ENCODE measurements at places on chromosomes 1 and 21.

DNA sequence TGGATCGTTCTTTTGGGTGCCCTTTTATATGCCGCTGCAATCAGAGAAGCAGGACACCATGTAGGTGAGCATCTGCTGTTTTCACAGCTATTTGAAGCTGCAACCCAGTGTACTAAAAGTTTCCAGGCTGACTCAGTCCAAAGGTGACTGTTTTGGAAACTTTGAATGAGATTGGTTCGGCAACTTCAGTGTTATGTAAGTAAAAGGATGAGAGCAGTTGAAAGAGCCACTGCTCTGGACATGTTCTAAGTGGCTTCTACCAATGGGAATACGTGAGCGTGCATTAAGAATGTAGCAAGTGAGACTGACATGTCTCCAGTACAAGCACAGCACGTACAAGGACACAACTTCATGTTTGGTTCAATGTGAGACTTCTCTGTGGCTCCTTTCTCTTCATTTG, 55.6 kb downstream of the DDR2 start:
- no peak for DNase-seq

GRCh38 chr1:22711071-22711470, 432 bp downstream of the EPHB2 start:
- no peak for DNase-seq

GRCh38 chr21:44817914-44818639, at the start of gene SUMO3:
Gene SUMO3, minus strand, starts transcription at chr21:44818062. Its CDS starts 94 bp downstream, at chr21:44817968.
- DNase-seq = peak; percentile 72

DNA sequence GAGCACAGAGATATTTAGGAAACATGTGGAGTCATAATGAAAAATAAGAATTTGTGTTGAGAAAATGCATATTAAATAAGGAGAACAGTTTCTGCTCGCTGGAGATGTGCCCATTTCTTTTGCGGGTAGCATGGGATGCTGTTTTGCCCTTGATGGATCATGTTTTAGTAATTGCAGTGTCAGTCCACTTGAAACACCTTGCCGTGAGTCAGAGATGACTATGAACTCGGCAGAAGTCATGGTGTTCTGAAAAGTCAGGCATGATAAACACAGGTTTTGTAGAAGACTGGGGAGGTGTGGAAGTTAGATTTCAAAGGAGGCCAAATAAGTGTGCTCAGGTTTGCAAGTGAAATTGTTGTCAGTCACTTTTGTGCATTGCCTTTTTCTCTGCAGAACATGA, 315.0 kb upstream of the LRRC7 start:
- DNase-seq = no peak

DNA sequence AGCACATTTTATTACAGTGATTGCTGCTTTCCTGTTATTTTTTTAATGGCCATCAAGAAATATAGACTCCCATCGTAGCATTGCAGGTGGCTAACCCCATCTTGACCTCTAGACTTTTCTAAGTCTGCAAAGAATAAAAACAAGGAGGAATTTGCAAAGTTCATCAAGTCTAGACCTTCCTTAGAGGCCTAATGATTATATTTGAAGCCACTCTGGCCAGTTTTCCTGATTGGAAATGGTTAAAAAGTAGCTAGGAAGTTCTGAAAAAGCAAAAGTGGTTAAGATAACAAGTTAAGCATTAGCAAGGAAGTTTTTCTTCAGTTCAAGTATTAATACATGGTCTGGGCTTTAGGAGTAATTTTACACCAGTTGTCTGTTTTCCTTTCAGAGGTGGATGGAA, 16.7 kb upstream of the KCNJ15 start:
- no peak for DNase-seq

DNA sequence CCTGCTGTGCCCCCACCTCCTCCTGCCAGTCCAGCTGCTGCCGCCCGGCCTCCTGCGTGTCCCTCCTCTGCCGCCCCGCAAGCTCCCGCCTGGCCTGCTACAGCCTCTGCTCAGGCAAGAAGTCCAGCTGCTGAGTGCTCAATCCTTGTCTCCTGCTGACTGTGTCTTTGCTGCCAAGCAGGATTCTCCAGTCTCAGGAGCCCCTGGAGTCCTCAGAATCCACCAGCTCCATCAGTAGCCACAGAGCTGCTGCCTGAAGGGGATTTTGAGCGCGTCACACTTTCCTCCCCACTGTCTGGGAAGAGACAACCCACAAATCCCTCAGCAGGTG, 973 bp downstream of the KRTAP10-11 start:
- DNase-seq = no peak

DNA sequence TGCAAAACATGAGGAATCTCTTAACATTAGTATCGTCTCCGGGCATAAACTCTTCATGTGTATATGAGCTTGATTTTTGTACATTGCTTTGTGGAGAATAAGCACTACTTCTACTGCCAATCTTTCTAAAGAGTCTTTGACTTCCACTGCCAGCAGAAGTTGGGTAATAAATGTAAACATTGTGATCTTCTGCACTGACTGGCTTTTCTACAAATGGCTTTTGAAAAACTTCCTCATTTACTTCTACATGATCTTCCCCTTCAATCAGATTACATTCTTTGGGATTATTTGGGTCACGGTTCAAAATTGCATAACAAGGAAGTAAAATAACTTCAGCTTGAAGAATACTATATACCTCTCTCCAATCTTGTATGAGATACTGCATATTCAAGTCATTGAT, 30.4 kb upstream of the SLC44A5 start:
- DNase-seq = no peak

GRCh38 chr1:54475357-54475881, 69.2 kb upstream of the SSBP3 start:
- DNase-seq = no peak

- no peak for DNase-seq
Measured at GRCh38 chr1:218568962-218569550, 223.9 kb downstream of the TGFB2 start.

DNA sequence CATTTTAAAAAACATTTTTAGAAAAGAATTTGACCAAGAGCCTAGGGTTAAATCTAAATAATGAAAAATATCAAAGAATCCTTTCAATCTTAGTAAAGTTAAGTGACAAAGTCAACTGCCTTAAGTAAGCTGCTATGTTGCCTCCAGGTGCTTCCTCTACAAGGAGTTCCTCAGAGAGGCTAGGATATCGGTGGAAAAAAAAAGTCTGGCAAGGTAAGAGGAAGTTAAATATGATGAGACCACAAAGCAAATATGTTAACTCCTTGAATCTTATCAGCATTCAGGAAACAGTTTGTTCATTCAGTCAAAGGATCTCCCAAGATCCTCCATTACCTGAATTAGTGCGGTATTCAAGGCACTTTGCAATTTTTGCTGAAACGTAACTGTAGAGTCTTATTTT, 563.5 kb downstream of the PTPRC start:
- no peak for DNase-seq

- DNase-seq = no peak
Measured at GRCh38 chr1:227562037-227562436, 1.3 kb upstream of the ZNF678 start.

GRCh38 chr1:217067642-217068041, 344.4 kb upstream of the ESRRG start:
- DNase-seq = no peak

- DNase-seq = no peak
Measured at GRCh38 chr1:111217183-111217910, 10.2 kb upstream of the CHI3L2 start.

DNA sequence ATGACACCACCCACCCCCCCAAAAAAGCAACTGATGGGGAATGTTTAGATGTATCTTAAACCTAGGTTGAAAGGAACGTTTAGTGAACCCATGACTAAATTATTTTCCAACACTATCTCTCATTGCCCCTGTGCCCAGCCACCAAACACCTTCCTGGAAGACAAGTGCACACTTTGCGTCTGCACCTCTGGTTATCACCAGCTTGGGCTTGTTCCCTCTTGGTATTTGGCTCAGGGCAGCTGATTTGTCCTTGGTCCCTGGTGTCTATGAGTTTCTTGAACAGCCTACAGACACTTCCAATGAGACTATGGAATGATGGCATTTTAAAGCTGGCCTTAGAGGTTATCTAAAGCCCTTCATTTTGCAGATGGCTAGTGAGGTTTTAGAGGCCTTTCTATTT, 15.5 kb upstream of the RIMKLA start:
- DNase-seq = no peak

GRCh38 chr1:216794586-216794985, 71.4 kb upstream of the ESRRG start:
- no peak for DNase-seq

GRCh38 chr1:200556002-200556401, 64.5 kb downstream of the KIF14 start:
- DNase-seq = peak; percentile 43

- peak; percentile 67 for DNase-seq
Measured at GRCh38 chr1:117820694-117821381, 108.6 kb downstream of the GDAP2 start.

DNA sequence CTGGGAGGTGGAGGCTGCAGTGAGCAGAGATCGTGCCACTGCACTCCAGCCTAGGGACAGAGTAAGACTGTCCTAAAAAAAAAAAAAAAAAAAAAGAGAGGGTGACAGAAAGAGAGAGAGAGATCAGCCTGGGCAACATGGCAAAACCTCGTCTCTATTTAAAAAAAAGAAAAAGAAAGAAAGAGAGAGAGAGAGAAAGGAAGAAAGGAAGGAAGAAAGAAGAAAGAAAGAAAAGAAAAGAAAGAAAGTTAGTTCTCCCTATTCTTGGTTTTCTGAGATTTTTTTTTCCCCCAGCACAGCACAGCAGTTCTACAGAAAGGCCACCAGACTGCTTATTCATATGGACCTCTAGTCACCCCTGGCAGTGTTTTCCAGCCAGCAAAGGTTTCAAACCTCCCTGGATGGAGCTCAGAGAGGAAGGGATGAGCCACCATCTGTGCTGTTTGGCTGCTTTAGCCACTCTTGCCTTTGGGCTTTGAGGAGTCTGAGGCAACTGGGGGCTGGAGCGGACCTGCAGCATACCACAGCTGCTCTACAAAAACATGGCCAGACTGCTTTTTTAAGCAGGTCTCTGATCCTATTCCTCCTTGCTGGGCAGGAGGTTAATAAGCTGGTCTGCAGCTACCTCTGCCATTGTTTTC, 10.6 kb downstream of the S100A6 start:
- DNase-seq = peak; percentile 63

DNA sequence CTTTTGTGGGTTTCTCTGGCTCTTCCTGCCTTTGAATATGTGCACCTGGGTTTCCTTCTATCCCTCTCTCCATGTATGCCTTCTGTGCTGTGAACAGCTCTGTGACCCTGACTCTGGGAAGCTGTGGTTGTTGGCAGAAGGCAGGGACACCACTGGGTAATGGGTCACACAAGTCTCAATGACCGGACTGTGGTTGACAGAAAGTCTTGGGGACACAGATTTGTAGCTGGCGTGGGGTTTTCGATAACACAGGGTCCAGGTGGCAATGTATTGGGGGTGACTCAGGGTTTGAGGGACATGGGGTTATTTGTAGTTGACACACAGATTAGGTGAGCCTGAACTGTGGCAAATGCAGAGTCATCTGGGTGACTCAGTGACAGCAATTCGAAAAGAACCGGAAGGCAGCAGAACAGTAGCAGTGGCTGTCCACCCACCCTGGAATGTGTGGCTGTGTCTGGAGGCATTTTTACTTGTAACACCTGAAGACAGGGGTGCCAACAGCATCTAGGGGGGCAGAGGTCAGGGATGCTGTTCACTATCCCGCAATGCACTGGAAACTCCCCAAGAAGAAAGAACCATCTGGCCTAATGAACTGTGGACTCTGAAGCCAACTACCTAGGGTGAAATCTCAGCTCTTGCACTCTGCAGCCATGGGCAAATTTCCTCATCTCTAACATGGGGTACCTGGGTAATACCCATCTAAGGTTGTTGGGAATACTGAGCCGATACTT, 13.0 kb upstream of the SLC6A9 start:
- DNase-seq = no peak

GRCh38 chr1:207404849-207405525, 49.1 kb upstream of the CR2 start:
- peak; percentile 85 for DNase-seq

DNA sequence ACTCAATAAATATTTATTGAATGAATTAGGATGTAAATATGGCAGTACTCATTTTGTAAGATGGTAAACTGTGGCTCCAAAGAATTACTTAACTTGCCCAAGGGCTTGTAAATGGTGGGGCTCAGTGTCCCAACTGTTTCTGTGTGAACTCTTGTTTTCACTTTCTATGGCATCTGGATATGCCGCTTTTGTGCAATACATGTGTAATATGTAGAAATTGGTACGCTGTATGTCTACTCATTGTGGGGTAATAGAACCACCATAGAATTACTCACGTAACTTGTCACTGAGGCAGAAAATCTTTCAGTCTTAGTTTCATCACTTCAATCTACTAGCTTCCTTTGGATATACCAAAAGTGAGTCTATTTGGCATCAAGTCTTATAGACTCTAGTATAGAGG, 977 bp downstream of the PRPF3 start:
- peak; percentile 25 for DNase-seq

GRCh38 chr1:21703318-21703963, 34.3 kb upstream of the RAP1GAP start:
- peak; percentile 89 for DNase-seq

DNA sequence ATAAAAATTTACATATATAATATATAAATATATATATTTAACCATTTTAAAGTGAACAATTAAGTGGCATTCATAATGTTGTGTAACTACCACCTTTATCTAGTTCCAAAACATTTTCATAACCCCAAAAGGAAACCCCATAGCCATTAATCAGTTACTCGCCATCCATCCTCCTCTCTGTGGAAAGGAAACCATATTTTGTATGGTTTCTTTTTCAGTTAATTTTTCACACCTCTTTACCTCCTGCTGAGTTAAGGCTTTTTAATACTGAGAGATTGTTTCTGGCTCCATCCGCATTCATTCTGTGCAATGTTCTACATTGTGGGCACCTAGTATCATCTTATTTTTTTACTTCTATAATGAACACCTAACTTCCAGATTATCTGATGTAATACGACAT, 512.1 kb downstream of the LMO4 start:
- no peak for DNase-seq

DNA sequence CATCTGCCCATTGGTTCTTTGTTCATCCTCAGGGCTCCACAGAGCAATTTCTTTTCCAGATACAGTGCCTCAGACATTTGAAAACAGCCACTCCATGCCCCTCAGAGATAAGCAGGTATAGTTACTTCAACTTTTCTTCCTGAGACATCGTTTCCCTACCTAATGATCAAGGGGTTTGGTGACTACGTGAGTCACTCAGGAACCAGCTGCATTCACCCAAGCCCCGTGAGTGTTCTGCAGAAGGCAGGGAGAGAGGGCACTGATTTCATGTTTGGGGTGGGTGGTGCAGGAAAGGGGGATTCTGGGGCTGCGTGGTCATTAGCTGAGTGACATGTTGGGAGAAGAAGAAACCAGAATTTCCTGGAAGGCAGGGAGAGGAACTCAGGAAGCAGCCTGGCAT, 25.0 kb downstream of the NCF2 start:
- no peak for DNase-seq

DNA sequence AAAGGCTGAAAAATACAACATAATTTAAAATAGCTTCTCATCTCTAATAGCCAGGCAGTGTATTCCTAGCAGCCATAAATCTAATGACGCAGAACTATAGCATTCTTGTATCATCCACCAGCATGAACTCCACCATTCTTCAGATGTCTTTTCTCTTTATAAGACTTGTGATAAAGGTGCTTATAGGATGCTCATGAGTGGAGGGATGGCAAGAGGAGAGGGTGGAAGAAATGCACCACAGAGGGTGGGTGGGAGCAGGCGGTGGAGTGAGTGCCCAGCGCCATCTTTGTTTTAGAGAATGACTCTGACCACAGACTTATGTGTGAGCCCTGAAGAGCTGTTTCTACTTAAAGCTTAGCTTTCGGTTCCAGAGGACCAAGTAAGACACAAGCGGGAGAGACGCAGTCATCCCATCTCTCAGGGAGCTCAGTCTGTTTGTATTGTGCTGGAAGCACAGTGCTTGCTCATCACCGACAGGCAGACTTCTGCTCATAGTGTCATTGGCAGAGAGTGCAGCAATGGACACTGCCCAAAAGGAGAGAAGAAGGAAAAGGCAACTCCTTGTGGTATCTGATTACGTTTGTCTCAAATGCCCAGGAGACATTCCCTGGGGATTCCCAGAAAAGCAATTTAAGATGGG, 65.6 kb downstream of the KCNJ15 start:
- DNase-seq = no peak
